ENCODE measurements at places on chromosomes 6 and 20.
A peak's percentile ranks its signal among the peaks of the same experiment; 100 is the strongest.

- no peak for DNase-seq
Measured at GRCh38 chr6:152458648-152459644, 178.2 kb downstream of the SYNE1 start.

- DNase-seq: no peak
Measured at GRCh38 chr6:45184040-45184439, 144.1 kb upstream of the RUNX2 start.

DNA sequence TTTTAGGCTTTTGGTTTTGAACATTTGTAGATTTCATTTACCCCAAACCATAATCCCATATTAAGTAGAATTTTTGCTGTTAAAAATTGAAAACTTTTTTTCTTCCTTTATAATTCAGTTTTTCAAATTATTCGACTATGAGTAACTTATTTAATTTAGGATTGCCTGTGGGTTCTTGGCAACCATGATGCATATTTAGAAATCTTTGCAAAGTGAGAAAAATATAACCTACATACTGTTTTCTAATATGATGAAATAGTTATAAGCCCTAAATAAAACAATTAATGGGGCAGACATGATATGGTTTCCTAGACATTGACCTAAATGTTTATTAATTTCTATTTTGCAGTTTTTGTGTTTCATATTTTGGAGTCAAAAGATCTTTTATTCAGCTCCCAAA, 23.6 kb downstream of the NEDD9 start:
- DNase-seq: no peak

DNA sequence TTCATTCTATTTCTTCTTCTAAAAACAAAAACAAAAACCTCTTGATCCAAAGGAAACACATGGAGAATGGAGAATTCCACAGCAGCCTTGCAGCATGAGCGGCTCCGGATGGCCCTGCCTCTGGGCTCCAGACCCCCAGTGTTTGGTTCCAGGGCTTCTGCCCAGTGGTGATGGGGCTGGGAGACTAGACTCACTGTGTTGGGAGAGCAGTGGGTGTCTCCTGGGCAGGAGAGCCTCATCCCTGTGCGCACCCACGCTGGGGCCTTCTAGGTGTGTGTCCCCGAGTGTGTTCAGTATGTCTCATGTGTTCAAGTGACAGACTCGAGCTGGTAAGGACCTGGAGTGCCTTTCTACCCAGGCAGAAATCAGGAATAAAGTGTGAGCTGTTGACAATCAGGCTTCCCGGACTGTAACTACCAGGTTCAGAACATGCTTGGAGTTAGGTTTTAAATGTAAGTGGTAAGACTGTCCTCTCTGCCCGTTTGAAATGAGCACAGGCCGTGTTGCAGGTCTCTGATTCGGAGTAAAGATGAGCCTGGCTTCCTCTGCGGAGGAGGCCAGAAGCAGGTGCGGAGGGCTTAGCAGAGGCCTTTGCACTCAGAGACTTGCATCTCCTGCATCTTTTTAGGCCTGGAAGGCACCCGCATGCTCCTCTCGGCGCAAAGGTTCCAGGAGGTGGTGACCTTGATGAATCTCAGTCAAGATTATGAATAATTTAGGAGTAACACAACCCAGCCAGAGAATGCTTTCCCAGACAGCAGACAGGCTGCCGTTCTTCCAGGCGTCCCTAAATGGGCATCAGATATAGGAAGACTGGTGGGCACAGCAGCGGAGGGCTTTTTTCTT, 253.6 kb downstream of the CDH26 start:
- DNase-seq: no peak

DNA sequence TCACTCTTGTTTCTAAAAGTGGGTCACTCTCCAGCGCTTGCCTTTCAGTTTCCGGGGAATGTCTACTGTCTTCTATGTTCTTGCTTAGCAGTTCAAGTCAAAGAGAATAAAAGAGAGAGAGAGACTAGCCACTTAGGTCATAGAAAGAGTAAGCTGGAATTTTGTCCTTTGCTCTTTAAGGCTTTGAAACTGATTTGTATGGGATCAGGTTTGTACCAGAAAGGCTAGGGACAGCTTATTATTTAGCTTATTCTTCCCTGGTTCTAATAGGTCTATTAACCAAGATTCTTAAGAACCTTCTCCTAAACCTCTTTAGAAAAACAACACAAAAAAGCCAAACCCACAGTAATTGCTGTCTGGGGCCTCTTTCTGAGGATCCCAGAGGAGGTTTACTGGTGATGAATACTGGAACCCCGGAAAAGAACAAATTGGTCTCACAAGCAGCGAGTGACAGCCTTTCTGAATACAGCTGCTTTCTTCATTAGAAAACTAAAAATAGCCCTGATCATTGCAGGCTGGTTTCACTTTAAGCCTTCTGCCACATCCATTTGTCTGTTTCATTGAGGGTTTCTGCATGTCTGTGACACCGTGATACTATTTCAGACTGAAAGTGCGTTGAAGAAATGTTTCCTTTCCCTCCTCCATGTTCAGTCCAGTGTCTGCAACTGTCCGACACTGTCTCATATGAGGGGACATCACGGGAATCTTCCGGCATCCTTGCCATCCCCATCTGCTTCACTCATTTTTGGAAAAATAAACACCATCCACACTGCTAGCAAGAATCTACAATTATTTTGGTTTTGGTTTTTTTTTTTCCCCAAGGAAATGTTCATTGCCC, 75.1 kb upstream of the ATXN1 start:
- no peak for DNase-seq

DNA sequence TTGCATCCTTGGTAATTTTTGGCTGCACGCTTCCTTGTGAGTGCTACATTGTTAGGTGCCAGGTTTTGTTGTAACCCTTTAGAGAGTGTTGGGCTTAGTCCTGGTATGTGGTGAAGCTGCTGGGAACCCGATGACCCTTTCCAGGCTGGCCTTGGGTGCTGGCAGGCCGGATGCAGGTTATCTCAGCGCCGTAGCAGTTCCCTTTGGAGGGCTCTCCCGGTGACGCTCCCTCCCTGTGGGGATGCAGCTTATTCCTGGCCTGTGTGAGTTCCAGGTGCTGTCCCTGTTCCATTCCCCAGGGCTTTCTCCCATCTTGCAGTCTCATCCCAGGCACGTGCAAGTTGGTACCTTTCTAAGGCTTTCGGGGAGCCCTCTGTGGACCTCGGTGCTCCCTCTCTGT, 13.9 kb upstream of the BHLHE23 start:
- DNase-seq: no peak

GRCh38 chr6:86192123-86192522, 549.4 kb upstream of the SYNCRIP start:
- DNase-seq: no peak

DNA sequence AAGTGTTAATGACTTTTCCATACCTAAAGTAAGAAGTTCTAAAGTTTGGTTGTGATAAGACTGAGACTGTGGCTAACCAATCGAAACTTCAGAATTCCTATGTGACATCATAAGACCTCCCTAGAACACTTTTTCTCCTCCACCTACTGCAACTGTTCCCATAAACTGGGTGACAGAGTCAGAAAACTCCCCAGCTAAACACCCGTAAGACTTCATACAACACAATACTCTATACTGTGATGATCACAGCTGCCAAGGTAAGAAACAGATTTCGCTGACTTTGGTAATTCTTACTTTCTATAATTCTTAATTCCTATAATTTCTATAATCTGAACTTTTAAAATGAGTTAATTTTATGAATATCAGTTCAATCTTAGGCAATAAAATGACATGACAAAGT, at the start of gene PLN:
PLN (plus strand) TSS at position 161 of the 400 bp plus-strand sequence. CDS start 10,626 bp downstream, outside the sequence.
- no peak for DNase-seq

DNA sequence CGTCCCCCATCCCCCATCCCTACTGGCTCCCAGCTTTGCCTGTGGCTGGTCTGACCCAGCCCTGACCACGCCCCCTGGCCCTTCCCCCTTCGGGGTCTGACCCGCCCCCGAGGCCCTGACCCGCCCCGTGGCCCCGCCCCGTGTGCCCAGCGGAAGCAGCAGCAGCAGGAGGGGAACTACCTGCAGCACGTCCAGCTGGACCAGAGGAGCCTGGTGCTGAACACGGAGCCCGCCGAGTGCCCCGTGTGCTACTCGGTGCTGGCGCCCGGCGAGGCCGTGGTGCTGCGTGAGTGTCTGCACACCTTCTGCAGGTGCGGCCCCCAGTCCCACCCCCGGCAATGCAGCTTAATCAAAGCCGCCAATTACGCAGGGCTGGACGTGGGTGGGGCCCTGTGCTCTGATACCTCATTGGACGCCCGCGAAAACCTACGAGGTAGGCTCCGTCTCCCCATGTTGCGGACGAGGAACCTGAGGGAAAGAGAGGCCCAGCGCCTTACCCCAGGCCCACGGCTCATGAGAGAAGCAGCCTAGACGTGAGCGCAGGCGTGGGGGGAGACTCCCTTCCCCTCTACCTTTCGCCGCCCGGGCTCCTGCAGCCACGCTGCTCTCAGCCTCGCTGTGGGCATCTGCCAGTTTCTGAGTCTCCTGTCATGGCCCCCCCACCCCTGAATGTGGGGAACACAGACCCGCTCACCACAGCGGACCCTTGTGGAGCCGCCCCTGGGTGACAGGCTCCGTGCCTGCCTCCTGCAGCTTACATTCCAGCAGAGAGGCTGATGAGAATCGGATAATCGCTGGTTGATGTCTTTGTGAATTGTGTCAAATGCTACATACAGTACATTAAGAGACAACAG, 12.8 kb downstream of the RBCK1 start:
- no peak for DNase-seq

DNA sequence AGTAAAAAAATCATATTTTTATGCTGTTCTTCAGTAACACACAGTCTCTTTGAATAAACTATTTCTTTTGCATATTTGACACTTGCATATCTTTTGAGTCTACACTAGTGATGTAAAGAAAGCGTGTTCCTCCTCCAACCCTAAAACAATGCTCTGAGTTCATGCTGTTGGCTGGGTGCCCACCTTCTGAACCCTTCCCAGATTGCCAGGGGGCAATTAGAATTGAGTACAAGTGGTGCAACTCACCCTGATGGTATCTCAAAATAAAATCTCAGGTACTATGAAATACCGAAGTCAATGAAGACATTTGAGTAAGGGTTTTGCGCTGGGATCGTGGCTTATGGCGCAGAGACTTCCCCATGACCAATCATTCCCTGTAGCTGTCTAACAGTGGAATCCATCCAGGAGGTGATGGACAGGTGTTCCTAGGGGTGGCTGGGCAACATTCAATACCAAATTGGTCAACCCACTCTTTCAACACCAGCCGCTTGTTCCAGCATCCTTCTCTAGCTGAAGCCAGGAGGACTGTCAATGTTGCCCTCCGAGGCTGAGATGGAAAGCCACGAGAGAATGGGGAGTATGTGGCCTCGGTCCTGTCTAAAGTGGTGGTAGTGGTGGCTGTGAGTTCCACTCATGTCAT, 94.4 kb upstream of the ZNFX1 start:
- DNase-seq: no peak

GRCh38 chr20:61127311-61128039, 124.6 kb upstream of the CDH4 start:
- DNase-seq: peak; percentile 24

GRCh38 chr6:11346516-11346915, 114.0 kb upstream of the NEDD9 start:
- DNase-seq: no peak

GRCh38 chr20:55004044-55004443, 528.7 kb downstream of the DOK5 start:
- DNase-seq: no peak

DNA sequence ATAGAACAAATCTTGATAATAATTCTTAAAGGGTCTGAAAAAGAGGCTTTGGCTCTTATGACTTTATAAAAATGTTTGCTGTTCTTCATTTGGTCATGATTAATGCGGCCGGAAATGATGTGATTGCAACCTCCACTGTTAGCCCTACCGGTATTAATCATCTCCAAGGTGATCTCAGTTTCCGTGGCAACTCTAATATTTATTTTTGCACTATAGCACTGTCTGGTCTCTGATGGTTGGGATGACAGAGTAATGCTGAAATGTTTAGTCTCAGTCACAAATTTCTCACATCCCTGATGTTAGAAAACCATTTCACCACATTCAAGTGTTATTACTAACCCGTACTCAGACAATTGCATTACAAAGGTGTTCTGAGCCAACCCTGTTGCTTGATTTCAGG, 87.4 kb downstream of the TMEM200A start:
- DNase-seq: no peak

GRCh38 chr6:150883521-150883920, 18.0 kb downstream of the MTHFD1L start:
- DNase-seq: no peak

- DNase-seq: no peak
Measured at GRCh38 chr20:41587523-41587922, 30.7 kb downstream of the CHD6 start.

- DNase-seq: no peak
Measured at GRCh38 chr20:52213995-52214394, 22.4 kb upstream of the ZFP64 start.

DNA sequence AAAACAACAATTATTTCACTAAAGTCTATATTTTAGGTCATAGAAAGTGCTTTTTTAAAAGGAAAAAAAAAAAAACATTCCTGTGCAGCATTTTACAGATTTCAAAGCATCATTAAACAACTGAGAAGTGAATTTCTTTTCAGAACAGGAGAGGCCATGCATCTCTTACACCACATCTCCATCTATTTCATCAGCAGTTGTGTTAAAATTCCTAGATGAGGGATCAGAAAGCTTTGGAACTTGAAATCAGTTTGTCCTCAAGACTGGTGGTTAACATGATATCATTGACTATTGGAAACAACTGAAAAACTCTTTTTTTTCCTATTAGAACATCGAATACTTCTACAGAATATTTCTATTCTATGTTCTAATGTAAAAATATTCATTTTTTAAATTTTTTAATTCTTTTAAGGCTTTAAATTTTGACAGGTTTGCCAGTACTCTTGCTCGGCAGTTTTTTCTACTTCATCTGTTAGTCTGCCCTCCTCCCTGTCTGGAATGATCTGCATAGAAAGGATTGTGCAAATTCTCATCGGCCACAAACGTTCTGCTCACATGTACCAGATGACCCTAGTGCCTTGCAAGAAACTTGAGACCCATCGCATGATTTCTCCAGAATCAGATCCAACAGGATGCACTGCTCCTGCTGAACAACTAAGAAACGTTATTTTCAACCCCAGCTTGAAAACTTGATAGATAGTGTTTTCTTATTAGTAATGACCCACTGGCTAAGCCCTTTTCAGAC, 411.0 kb upstream of the AGPAT4 start:
- no peak for DNase-seq
